ENCODE measurements at places on chromosomes 2 and 18.

- no peak for DNase-seq
Measured at GRCh38 chr2:181294979-181295378, 162.2 kb upstream of the ITGA4 start.

- DNase-seq, result no peak
Measured at GRCh38 chr2:108993095-108993937, 4.3 kb upstream of the EDAR start.

DNA sequence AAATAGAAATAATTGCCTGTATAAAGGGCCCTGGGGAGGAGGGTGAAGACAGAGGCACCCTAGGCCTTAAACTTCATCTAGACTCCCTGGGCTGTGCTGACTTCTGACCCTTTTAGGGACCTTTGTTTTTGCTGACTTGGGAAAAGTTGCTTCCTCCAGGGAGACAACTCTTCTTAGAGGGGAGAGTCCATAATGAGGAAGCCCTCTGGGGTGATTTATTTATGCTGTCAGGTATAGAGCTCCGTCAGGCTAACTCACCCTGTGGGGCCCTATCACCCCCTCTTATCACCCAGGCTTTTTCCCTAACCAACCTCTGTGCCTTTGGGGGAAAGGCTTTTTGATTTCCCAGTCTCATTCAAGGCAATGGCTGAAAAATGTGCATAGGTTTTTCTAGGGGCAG lies 8.1 kb downstream of the ONECUT2 start:
- DNase-seq, result no peak

GRCh38 chr18:49625021-49625691 lies 63.3 kb downstream of the LIPG start:
- DNase-seq, result no peak

- no peak for DNase-seq
Measured at GRCh38 chr2:236677368-236677767, 107.7 kb downstream of the ACKR3 start.

DNA sequence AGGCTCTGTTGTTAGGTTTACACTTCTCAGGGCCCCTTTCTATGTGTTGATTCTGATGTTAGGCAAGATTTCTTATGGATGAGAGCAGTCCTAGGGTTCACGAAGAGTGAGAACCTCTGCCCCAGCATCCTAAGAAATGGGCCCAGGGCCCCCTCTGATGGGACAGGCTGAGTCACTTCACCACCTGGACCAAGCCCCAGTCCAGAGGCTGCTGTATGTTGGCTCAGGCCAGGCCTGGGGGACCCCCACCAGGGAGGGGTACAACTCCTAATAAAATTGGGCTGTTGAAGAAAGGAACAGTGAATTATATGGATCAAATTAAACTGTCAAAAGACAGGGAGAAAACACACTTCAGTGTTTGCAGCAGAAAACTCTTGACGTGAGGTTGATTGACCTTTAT lies 365.9 kb upstream of the HS6ST1 start:
- no peak for DNase-seq

DNA sequence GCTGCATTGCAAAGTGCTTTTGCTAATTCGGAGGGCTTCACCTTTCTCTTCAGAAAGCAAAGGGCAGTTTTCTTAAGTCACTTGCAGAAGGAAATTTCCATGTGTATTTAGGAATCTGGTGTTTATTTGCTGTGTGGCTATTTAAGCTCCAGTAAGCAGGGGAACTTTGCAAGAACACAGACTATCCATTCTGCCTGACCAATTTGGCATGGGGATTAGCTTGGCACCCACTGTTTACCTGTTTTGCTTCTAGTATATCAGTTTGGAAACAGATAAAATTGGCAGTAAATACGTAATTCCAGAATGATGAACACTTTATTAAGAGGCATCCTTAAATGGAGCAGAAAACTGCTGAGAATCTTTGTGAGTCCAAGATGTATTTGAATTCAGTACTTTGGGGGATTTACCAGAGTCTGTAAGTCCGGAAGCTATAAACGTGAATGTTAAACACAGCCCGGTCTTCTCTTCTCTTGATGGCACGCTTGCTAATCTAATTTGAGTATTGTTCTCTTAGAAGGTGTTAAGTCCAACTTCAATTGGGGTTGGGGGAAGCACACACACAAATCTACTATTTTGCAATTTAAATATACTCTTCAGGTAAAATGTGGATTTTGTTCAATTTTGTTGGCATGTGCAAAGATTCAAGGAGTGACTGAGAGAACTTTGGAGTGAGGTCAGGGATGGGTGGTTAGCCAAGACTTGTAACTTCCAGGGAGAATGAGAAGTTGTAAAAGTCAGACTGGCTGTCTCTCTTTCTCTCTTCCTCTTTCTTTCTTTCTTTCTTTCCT lies 650 bp downstream of the ACKR3 start:
- no peak for DNase-seq

DNA sequence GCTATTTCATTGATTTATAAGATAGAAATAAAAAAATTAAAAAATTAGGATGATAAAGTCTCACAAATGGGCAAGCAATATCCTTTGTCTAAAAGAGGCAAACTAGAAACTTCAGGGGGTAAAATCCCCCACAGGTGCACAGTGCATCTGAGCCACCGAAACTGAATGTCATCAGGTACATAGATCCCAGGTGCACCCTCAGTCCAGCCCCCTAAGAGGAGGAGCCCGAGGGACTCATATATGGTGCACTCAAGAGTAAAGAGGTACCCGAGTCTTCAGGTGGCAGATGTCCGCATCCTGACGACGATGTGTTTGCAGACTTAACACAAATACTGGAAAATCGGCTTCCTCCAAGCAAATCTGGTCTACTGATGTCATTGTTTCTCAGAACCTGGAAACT lies 11.3 kb downstream of the QPCT start:
- DNase-seq, result no peak

- DNase-seq, result no peak
Measured at GRCh38 chr18:76490670-76491472, 4.2 kb downstream of the ZNF516 start.

DNA sequence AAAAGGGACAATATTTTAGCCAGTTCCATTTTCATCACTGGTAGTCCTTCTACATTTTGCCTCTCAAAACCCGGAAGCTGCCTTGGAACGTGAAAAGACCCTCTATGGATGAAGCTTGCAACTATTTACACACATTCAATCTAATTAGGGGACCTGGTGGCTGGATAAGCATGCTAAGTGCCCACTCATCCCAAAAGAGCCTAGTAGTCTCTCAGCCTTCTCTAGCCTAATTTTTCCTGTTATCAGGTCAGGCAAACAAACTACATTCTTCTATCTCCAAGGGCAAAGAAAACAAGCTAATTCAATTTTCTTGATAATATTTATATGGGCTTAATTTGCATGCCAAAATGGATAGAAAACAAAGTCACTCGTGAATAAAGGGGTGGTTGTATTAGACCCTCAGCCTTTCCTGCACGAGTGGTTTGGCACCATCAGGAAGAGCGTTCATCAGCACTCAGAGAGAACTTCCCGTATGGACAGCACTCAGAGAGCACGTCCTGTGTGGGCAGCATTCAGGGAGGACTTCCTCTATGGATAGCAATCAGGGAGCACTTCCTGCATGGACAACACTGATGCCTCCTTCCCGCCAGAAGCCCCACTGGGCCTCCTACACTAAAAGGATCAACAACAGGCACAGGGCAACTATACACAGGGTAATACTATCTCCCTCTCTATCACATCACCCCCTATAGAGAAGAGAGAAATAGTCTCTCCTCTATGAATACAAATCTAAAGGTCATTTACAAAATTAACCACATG lies 122.2 kb downstream of the RBMS1 start:
- no peak for DNase-seq

DNA sequence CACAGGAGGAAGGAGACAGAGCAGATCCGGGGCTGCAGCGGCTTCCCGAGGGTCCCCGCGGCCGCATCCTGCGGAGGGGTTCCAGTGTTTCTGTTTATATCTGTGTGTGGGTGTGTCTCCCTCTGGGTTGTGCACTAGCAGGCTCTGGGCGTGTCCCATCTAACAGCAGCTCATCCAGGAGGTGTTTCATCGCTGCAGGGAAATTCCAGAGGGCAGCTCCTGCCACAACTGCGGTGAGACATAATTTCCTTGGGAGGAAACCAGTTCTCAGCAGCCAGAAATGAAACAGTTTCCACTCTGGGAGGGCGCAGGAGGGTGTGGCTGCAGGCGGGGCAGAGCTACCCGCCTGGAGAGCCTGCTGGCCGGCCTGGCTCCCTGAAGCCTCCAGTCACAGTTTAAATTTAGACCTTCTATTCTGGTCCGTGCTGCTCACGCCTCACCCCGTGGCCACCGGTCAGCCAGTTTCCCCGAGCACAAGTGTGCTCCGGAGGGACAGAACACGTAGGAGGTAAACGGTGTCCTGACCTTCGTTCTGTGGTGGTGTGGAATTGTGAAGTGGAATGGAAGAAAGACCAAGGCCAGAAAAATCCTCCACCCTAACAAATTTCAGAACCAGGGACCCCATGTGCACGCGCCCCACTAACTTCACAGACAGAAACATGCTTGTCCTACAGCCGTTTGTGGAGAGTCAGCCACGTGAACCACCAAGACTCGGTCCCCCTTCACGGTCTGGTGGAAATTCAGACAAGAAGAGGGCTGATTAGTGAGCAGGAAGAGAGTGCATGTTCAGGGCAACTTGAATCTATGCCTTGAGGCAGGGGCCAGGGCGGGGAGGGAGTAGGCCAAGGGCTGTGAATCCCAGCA lies 50.2 kb downstream of the TEX44 start:
- peak; percentile 79 for DNase-seq

GRCh38 chr2:37894047-37894446 lies 31.0 kb upstream of the RMDN2 start:
- no peak for DNase-seq

GRCh38 chr2:126852361-126852760 lies 46.3 kb upstream of the TEX51 start:
- no peak for DNase-seq

DNA sequence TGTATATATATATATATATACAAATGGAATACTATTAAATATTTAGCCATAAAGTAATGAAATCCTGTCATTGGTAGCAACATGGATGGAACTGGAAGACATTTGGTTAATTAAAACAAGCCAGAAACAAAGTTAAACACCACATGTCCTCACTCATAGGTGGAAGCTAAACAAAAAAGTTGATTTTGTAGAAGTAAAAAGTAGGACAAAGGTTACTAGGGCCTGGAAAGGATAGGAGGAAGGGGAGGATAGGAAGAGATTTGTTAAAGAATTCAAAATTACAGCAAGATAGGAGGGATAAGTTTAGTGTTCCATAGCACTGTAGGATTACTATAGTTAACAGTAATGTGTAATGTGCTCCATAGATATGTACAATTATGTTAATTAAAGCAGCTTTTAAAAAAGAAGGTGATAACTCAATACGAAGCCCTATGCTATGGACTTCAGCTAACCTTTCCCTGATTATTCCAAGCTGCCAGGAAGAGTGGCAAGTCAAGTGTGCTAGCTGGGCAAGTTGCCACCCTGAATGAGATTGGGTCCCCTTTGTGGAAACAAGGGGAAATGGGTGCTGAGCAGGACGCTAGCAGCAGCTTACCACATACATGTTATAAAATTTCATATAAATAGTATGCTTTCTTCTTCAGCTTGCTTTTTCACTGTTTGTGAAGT lies 12.3 kb downstream of the MERTK start:
- no peak for DNase-seq

DNA sequence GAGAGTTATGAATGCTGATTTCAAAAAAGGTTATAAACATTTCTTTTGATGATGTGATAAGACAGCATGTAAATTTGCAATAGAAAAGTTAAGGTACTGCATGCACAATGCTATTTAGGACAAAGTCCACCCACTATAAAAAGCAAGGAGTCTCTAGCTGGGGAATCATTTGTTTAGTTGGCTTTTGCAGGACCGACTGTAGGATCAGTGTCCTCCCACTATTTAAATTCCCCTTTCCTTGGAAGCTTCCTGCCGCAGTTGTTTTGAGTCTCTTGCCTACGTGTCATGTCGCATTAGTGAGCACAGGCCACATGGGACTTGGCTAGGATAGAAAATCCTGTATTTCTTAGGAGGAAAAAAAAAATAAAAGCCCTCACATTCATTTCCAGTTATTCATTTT lies 13.1 kb downstream of the QPCT start:
- no peak for DNase-seq

DNA sequence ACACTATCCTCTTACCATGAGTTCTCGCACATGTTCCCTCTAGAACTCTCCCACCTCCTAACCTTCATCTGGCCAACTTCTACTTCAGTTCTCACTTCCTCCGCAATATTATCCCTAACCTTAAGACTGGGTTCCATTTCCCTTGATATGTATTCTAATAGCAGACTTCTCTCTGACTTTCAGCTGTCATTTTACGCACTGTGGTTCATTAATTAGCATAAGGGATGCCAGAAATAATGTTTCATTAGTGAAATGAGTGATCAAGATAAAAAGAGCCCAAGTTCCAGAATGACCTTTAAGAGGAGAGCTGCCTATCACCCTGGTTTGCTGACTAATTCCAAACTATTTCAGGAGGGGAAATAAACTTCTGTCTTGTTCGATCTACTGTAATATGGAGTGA lies 108.6 kb upstream of the CCDC150 start:
- no peak for DNase-seq

- no peak for DNase-seq
Measured at GRCh38 chr2:130877258-130877657, 40.5 kb downstream of the ARHGEF4 start.

- no peak for DNase-seq
Measured at GRCh38 chr2:62461707-62462106, 44.3 kb downstream of the TMEM17 start.
